ENCODE measurements at places on chromosomes 16 and 17.

GRCh38 chr16:72875291-72876031 is 172.5 kb downstream of the ZFHX3 start:
- DNase-seq, result no peak

DNA sequence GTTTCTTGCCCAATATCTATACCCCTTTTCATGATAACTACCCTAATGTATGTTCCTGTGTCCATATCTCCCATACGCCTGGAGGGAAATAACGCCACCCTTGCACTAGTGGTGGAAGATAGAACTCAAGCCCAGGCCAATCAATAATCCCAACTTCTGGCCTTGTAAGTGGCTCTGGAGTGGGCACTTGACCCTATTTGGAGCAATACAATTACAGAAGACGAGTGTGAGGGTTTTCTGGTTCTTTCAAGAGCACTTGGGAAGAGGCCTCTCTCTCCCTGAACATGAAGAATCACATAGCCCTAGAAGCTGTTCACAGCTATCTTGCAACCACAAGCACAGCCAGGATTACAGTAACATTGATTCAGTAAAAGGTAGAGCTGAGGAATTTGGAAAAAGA is 217.9 kb downstream of the RAB11FIP4 start:
- no peak for DNase-seq

DNA sequence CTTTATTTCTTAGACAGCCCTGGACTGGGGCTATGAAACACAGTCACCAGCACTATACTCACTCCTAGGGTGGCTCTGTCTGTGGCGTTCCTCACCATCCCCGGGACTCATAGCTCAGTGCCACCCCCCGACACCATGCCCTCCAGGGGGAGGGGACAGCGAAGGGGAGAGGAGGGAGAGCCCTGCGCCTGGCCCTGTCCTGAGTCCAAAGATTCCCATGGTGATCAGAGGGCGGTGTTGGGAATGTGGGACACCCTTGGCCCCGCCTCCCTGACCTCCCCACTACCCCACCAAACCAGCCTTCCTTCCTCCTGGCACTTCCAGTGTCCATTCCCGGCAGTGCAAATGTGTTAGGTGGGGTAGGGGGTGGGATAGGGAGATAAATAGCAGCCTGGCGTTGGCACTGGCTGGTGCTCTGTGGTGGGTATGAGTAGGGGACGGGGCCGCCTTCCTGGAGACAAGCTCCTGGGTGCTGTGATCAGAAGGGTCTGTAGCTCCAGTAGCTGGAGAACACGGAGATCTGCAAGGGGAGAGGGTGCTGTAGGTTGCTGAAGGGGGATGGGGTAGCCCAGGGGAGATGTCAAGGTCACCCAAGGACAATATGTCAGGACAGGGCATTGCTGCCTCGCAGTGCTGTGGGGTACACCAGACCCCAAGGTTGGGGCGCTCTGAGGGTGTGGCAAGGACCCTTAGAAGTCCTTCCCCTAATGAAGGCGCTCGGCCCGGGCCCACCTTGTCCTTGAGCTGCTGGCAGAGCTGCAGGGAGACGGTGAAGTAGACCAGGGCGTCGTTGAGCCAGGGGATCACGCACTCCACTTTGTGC is 2.0 kb downstream of the SMIM22 start:
- DNase-seq, result no peak

GRCh38 chr17:1860978-1861377 is 31.2 kb downstream of the RPA1 start:
- no peak for DNase-seq

GRCh38 chr17:68365469-68365868 is 74.2 kb downstream of the ARSG start:
- no peak for DNase-seq

DNA sequence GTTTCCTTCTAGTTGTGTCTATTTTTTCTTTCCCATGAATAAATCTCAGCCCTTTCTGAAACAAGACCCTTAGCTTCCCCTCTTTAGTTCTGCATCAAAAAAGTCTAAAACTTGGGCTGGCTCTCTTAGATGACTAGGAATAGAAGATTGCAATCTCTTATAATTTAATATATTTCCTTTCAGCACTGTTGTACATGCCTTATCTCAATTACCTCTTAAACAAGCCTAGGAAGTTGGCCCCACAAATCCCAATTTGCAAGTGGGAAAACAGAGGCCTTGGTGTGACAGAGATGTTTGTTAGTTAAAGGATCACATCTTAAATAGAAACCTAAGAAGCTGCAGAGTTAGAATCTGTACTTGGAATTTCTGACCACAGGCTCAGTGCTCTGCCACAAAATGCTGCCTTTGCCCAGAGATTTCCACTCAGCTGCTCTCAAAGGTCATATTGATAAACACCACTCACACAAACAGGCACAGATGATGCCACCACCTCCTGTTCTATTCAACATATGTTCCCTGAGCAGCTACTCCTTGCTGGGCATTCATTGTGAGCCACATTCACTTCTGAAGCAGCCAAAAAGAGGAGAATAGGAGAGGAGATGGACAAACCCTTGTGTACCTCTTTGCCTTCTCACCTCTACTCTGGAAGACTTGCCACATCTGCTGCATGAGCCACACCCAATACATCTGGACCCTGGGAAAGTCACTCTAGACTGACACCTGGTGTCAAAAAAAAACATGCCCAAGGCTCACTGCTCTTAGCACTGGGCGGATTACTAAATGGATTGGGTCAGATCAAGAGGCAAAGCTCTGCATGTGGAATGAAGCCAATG is 5.5 kb downstream of the CCDC182 start:
- no peak for DNase-seq

GRCh38 chr16:56332464-56333079 is 92.8 kb downstream of the AMFR start:
- DNase-seq, result peak; percentile 2

DNA sequence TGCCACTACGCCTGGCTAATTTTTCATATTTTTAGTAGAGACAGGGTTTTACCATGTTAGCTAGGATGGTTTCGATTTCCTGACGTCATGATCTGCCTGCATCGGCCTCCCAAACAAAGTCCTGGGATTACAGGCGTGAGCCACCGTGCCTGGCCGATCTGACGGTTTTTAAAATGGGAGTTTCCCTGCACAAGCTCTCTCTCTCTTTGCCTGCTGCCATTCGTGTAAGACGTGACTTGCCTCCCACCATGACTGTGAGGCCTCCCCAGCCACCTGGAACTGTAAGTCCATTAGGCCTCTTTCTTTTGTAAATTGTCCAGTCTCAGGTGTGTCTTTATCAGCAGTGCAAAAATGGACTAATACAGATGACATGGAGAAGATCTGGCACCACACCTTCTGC is 4.7 kb upstream of the FLCN start:
- DNase-seq, result no peak

GRCh38 chr17:38970804-38971203 is 3.6 kb upstream of the FBXO47 start:
- DNase-seq, result no peak

- no peak for DNase-seq
These were observed 17.7 kb downstream of the SLC38A8 start for GRCh38 chr16:84024854-84025253.

DNA sequence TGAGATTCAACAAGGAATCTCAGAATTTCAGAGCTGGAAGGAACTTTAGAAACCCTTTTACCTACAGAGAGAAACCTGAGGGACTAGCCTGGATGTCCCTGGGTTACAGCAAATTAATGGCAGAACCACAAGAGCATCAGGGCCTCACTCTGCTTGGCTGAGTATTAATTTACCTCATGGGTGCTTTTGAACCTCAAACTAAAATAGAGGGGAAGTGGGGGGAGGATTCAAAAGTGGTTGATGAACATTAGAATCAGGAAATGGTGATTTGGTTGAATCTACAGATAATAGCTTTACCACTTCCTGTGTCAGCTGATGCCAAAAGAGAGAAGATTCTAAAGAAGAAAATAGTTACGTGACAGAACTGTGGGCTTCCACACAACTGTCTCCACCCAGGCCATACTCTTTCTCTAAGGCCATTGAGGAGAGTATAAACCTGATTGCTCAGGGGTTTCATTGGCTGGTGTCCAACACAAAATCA is 11.3 kb upstream of the SKAP1 start:
- no peak for DNase-seq

- DNase-seq, result no peak
These were observed 2.7 kb downstream of the UTP18 start for GRCh38 chr17:51263006-51263405.

- no peak for DNase-seq
These were observed 76.2 kb downstream of the RAB11FIP4 start for GRCh38 chr17:31467502-31468256.

DNA sequence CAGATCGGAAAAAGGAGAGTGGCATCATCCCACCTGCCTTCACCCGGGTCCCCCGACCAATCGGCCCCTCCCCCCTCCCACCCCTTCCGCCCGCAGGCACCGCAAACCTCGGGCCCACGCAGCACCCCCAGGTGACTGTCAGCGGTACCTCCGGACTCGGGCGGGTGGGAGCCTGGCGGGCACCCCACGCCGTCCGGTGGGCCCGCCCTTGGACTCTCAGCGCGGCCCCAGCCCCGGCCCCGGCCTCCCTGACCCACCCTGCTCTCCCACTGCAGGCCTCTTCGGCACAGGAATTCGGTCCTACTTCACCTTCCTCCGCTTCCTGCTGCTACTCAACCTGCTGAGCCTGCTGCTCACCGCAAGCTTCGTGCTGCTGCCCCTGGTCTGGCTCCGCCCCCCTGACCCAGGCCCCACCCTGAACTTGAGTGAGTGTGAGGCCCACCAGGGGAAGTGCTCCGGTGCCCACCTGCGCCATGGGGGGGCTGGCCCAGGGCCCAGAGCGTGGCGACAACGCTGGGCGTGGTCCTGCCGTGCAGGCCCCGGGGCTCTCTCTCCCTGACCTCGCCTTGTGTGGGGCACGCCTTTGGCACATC is 1.6 kb downstream of the TMC8 start:
- DNase-seq, result no peak

DNA sequence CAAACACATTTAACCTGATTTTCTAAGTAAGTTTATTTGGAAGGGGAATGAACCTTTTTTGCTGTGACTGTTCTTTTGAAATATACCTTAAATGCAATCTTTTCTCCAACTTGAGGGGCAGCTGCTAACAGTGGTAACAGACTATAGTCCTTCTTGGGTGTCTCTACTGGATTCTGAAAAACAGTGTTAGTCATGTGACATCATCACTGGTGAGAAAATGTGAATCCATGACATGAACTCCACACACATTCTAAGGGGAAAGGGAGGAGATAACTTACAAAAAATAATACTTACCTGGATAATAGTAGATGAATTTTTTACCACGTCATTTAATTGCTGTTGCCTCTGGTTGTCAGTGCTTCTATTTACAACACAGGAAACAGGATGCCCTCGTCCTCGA is 11.3 kb downstream of the COIL start:
- DNase-seq, result no peak

DNA sequence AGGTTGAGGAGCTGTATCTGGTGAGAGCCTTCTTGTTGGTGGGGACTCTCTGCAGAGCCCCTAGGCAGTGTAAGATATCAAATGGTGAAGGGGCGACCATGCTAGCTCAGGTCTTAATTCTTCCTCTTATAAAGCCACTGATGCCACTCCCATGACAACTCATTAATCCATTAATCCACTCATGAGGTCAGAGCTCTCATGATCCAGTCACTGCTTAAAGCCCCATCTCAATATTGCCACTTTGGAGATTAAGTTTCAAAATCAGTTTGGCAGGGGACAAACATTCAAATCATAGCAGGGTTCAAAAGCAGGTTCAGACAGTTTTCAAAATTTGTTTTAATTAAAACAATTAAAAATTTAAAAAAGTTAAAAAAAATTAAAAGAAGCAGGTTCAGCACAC is 13.1 kb upstream of the SPECC1 start:
- no peak for DNase-seq

- DNase-seq, result peak; percentile 60
These were observed 166.1 kb downstream of the PRKCA start for GRCh38 chr17:66468241-66469087.

DNA sequence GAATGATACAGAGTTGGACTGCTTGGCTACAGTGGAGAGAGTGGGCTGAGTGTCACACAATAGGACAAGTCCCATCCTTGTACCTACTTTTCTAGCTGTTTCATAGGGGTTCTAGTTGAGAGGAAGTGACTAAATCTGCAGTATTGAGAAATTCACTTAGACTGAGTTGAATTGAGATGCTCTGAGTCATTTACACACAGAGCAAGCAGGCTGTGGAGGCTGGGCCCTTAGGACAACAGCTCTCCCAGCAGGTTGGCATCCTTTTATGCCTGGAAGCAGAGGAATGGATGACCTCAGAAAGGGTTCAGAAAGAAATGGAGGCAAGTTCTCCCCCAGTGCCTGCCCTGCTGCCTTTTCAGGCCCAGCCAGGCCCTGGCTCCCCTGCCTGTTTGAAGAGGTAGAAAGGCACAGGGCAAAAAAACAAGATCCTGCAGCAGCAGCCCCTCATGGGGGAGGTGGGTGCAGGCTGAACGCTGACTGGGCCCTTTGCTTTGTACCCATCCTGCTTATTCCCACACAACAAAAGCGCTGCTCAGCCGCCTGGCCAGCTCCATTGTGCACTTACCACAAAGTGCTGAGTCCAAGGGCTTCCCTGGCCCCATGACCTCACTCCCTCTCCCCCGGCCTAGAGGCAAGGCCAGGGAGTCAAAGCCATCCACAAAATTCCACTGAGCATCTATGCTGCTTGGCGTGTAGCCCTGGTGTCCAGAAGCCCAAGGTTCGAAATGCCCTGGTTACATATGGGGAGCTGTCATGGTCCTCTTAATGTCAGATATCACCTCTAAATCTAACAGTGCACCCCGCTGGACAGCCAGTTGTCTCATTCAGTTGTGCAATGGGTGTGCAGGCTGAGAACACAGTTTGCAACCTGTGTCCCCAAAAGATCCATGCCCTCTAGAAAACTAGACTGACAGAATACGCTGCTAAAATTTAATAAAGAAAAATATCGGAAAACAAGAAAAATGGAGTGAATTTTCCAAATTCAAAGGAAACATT is 5.4 kb upstream of the CRYBA1 start:
- DNase-seq, result peak; percentile 87

GRCh38 chr17:80296221-80296620 is 35.6 kb downstream of the RNF213 start:
- DNase-seq, result no peak

DNA sequence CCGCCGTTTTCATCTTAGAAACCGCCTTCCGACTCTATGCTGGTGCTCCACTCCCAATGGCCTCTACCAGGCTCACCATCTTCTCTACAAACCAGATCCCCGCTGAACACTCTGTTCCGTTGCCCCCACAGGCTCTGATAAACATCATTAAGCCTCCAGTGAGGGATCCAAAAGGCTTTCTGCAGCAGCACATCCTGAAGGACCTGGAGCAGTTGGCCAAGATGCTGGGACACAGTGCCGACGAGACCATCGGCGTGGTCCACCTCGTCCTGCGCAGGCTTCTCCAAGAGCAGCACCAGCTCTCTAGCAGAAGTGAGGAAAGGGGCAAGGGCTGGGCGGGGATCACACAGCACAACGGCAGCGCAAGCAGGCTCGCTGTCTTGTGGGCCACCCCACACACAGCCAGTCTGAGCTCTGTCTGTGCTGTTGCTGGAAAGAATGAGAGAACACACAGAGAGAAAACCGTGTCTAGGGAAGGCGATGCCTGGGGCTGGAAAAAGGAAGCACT is 33.5 kb upstream of the ENDOV start:
- DNase-seq, result no peak

GRCh38 chr17:79043191-79043930 is 19.4 kb downstream of the C1QTNF1 start:
- DNase-seq, result no peak

GRCh38 chr16:8675183-8676159 is 1.1 kb downstream of the ABAT start:
- DNase-seq, result no peak
